ENCODE measurements at places on chromosomes 4 and X.
A peak's percentile ranks its signal among the peaks of the same experiment; 100 is the strongest.

- DNase-seq, result no peak
These were observed 640.0 kb upstream of the BOD1L1 start for GRCh38 chr4:14267373-14268060.

- DNase-seq, result peak; percentile 16
These were observed 48.7 kb upstream of the FGF16 start for GRCh38 chrX:77398330-77398954.

DNA sequence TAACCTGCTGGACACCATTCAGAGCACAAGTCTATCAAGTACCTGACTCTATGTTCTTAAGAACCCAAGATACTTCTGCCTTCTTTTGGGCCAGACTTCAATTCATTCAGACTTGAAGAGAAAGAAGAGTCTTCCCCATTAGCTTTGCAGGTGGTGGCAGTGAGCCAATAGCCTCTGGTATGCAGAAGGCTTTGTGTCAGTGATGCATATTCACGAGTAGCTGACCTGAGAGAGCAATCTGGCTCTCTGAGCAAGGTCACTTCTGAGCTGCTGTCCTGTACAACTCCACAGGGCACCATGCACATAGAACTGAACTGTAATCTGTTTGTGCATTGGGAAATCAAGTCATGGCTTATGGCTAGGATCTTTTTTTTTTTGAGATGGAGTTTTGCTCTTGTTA is 39.9 kb upstream of the SPINK2 start:
- DNase-seq, result no peak

DNA sequence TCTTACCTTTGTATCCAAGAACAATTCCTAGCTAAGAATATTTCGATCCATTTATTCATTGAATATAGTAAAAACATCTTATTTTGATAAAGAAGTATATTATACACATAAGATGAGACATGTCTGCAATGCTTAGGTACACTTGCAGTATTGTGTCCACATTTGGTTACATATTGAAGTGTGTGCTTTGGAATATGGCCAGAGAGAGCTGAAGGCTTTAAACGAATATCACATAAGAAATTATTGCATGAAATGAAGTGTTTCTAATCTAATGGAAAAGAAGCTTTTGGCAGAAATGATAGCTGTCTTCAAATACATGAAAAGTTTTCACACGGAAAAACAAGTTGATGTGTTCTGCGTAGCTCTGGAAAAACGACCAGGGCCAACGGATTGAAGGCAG is 516.1 kb upstream of the ZFP42 start:
- no peak for DNase-seq

- DNase-seq, result no peak
These were observed 19.3 kb upstream of the CPE start for GRCh38 chr4:165359506-165359905.

DNA sequence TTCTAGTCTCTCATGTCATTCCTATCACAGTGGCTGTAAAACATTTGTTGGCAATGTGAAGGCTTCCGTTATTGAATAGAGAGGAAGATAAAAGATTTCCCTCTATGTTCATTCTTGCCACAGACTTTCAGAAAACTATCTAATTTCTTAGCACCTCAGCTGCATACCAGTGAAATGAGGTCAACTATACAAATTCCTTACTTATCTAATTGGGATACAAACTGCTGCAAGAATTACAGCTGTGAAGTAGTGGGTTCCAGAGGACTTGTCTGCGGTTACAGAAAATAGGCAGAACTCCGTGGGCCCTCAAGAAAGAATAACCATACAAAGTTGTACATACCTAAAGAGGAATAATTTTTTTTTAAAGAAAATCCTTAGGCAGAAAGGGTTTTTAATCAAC is 175.8 kb downstream of the PPP1R2C start:
- no peak for DNase-seq

DNA sequence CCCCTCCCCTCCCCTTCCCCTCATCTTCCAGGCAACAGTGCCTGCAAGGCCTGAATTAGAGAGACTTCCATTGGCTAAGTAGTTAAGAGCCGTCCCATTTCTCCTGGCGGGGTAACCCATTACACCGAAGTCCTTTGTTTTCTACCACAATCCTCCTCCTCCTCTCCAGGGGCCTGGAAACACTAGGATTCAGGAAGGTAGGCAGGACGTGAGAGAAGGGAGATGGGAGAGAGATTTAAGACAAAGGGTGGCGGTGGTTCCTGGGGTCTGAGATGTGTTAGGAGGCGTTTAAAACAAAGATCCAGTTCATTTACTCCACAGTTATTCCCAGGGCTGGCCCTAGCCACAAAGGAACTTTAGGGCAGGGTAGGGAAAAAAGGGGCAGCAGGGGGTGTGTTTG is 28.0 kb downstream of the NYX start:
- no peak for DNase-seq

DNA sequence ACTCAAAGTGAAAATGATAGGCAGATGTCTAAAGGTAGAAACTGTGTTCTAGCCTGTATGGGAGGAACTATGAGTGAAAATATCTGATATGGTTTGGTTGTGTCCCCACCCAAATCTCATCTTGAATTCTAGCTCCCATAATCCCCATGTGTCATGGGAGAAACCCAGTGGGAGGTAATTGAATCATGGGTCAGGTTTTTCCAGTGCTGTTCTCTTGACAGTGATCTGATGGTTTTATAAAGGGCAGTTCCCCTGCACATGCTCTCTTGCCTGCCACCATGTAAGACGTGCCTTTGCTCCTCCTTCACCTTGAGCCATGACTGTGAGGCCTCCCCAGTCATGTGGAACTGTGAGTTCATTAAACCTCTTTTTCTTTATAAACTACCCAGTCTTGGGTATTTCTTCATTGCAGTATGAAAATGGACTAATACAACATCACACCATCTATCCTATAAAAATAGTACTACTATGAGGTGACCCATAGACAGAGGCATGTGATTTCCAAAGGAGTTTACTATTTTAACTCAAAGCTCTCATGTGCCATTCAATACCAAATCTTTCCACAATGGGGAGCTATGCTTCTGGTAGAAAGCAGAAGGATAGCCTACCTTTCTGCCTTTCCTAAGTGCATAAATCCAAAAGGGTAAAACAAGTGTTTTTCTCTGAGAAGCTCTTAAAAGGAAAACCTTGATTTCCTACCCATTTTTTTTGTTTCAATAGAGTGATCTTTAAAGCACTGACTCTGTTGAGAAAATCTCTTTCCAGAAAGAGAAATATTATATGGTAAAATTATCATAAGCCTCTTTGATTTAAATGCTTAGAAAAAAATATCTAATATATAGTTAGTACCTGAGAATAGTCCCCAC is 38.8 kb downstream of the SEC31A start:
- peak; percentile 37 for DNase-seq

DNA sequence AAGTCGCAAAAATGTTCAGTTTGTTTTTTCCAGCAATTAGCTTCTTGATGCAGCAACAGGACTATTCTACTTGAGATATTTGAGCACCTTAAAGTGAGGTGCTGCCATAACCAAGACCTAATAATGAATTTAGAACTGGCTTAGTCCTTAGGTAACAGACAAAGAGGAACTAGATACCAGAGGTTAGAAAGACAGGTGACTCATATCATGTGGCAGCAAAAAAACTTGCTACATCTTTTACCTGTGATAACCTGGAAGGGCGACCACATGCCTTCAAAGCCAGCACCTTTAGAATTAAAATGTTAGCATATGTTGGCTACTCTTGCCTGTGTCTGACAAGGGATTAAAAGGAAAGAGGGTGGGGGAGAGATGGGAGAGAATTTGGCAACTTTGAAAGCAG is 90.4 kb downstream of the ARHGAP6 start:
- no peak for DNase-seq
